ENCODE measurements at places on chromosomes 7 and 10.

GRCh38 chr7:122038134-122038533 lies 105.9 kb downstream of the AASS start:
- DNase-seq: no peak

DNA sequence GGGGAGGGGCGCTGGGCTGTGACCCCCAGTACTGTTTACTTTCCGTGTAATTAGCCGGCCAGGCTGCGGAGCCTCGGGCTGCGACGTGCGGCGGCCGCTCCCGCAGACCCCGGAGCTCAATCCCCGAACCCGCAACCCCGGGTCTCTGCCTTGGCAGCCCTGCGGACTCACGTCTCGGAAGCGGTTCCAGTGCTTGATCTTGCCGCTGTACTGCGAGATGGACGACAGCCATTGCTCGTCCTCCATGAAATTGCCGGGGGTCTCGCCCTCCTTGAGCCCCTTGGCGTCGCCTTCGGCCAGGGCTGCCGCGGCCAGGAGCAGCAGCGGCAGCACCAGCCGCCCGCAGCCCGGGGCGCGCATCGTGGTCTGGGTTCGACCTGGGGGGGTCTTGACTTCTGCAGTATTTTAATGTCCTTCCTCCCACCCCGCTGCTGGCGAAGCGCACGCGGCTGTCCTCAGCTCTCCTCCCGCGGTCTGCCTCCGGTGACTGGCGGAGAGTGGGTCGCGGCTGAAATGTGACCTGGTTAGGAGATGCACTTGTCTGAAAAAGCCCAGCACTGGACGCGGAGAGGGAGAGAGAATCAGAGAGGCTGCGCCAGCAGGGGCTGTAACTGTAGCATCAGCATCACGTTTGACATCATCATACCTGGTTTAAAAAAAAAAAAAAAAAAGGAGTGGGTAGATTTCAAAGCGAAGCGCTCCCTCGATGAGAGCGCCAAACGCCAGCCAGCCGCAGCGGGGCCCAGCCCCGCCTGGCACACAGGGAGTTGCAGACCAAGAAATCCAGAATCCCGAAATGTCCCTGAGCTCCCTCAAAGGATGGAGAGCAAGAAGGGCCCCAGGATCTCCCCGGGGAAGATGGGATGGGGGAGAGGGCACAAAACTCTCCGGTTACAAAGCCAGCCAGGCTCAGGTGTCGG lies at the start of gene SPOCK2:
Gene SPOCK2 (minus strand): TSS at position 583 of the 920 bp plus-strand sequence. CDS start 223 bp downstream, at position 360.
- DNase-seq: peak; percentile 71

- DNase-seq: no peak
These were observed 25.8 kb downstream of the FBXL13 start for GRCh38 chr7:103048833-103049232.

DNA sequence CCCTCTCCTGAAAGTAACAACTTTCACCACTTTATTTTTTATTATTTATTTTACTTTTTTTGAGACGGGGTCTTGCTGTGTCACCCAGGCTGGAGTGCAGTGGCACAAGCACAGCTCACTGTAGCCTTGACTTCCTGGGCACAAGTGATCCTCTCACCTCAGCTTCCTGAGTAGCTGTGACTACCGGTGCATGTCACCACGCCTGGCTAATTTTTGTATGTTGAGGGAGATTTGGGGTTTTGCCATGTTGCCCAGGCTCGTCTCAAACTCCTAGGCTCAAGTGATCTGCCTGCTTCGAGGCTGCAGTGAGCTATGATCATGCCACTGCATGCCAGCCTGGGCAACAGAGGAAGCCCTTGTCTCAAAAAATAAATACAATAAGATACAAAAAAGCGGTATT lies 14.9 kb upstream of the SLIT1 start:
- no peak for DNase-seq

DNA sequence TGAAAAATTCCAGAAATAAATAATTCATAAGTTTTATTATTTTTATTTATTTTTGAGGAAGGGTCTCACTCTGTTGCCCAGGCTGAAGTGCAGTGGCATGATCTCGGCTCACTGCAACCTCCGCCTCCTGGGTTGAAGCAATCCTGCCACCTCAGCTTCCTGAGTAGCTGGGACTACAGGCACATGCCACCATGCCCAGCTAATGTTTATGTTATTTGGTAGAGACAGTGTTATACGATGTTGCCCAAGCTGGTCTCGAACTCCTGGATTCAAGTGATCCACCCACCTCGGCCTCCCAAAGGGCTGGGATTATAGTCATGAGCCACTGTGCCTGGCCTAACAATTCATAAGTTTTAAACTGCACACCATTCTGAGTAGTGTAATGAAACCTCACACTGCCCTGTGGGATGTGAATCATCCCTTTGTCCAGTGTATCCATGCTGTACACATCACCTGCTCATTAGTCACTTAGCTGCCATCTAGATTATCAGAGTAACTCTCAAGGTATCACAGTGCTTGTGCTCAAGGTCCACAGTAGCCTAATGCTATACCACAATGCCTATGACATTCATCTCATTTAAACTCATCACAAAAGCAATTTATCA lies 17.9 kb downstream of the RTKN2 start:
- no peak for DNase-seq

DNA sequence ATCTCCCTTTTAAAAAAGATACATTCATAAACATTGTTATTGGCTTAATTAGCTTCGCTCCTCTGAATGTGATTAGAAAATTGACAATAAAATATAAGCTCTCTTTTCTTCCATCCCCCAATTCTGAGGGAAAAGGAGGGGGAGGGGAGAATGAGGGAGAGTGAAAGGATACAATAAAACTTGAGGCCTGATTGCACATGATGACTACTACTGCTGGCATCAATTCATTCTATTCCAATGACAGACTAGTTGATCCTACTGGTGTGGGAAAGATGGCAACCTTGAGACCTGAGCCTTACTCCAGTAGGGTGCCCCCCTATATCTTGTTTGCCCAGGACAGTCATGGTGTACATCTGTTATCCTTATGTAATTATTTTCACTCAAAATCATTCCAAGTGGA lies 4.5 kb upstream of the IQUB start:
- DNase-seq: no peak

DNA sequence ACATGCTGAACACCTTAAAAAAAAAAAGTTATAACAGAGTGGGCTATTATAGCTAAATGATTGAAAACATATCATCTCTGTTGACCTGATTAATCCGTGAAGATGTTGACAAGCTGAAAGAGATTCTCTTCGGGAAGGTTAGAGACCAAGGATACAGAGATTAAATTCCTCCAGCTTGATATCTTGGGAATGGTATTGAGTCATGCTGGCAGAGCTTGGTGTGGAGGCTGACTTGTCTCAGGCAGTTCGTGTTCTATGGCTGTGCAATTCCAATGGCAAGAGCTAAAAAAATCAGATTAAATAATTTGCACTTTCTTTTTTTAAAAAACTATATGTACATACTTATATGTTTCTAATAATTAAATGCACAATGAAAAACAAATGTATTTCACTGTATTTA lies 24.9 kb upstream of the CACNA2D1 start:
- DNase-seq: no peak

- no peak for DNase-seq
These were observed 16.9 kb downstream of the MEOX2 start for GRCh38 chr7:15669443-15670090.

DNA sequence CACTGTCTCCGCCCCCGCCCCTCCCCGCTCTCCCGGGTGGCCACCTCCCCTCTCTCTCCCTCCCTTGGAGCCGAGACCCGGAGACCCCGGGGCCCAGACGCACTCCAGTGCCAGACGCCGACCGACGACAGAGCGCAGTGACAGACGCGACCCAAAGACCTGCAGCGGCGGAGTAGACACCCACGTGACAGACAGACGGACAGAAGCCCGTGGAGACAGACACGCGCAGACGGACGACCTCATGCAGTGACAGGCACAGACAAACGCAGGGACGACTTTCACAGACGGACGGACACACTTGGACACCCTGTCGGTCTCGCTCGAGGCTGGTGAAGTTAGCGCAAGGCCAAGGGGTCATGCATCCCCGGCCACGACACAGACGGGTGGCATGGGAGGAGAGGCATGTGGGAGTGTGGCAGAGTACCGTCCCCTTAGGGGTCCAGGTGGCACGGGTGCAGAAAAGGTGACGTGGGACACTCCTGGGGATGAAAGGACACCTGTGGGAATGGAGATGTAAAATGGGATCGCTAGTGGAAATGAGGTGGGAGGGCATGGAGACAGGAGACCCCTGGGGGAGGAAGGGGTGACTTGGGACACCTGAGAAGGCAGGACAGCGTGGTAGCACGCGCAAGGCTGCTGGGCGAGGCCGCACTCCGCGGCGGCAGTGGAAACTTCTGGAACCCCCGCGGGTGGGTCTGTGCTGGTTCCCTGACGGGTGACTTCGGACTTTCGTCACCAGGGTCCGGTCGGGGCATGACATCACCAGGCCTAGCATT lies 456 bp upstream of the ACHE start:
- no peak for DNase-seq

GRCh38 chr10:121594076-121594475 lies 4.2 kb downstream of the FGFR2 start:
- no peak for DNase-seq

GRCh38 chr10:74991435-74991834 lies 120.0 kb upstream of the SAMD8 start:
- DNase-seq: no peak

GRCh38 chr7:98910427-98910826 lies 32.1 kb downstream of the TRRAP start:
- DNase-seq: no peak

DNA sequence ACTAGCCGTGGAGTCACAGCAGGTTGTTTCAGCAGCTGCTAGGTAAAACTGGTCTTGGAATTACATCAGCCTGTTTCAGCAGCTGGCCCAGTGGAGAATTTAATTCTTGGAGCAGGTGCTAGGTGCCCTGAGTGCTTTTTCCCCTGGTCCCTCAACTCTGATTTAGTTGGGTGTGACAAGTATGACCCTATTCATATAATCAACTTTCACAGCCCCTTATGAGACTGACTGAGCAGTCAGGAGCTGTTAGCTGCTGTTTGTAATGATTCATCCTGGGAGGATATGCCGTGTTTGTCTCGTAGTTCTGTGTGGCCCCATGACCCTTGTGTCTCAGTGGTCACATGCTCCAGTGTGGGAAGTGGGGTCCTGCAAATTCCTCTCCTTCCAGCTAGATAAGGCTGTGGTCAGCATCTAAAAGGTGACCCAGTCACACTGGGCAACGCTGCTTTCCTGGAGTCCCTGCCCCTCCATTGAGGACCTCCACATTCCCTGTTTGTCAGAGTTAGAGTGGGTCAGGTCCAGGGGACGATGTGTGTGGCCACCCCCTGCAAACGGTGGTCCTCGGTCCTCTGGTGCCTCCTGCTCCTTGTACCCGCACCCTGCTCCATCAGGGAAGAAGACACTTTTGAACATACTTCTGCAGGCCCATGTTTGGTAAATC lies 28.3 kb downstream of the TBATA start:
- DNase-seq: no peak

GRCh38 chr7:39623732-39624441 lies 515 bp downstream of the RALA start:
- DNase-seq: peak; percentile 42

DNA sequence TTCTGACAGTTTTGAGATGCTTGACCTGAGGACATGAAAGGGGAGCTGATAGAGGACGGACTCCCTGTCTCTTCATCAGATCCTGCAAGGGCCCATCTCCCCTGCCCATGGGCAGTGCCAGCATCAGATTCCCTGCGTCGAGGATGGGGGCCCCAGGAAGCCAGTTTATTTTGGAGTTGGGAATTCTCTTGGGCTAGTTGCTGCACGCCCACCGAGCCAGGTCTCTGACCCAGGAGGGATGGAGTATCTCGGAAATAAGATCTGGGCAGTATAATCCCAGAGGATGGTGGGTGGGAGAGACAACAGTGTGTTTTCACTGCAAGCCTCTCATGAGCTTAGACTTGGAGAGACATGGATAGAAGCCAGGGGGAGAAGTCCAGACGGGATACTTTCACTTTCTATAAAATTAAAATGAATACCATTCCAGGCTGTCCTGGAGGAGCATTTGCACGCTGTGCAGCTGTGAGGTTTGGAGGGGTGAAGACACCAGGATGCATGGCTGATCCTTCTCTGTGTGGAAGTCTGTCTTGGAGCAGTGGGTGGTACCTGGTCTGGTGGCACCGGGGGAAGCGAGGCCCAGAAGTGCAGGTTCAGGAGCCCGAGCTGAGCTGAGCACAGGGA lies 25.8 kb downstream of the DOCK1 start:
- DNase-seq: no peak

GRCh38 chr10:89789188-89789877 lies 87.9 kb downstream of the KIF20B start:
- DNase-seq: no peak

- DNase-seq: no peak
These were observed 10.4 kb downstream of the JCAD start for GRCh38 chr10:30048768-30049517.

DNA sequence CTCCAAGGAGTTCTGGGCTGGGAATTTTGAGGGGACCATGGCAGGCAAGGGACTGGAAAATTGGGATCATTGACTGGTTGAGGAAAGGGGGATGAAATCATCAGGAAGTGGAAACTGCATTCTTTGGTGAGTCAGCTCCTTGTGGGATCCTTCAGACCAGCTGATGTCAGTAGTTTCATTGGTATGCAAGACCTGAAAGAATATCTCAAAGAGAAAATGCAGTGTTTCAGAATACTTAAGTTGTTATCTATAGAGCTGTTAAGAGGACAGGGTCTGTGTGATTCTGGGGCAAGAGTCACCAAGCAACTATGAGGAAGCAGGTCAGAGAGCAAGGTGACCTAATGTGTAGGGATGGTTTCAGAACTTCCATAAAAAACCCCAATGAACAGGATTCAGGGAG lies 595.9 kb upstream of the AUTS2 start:
- no peak for DNase-seq

GRCh38 chr10:128298587-128298986 lies 172.4 kb upstream of the MKI67 start:
- DNase-seq: no peak

- DNase-seq: no peak
These were observed 59.2 kb downstream of the OGDH start for GRCh38 chr7:44665531-44666213.

GRCh38 chr7:24707988-24708615 lies 49.2 kb downstream of the GSDME start:
- DNase-seq: no peak

DNA sequence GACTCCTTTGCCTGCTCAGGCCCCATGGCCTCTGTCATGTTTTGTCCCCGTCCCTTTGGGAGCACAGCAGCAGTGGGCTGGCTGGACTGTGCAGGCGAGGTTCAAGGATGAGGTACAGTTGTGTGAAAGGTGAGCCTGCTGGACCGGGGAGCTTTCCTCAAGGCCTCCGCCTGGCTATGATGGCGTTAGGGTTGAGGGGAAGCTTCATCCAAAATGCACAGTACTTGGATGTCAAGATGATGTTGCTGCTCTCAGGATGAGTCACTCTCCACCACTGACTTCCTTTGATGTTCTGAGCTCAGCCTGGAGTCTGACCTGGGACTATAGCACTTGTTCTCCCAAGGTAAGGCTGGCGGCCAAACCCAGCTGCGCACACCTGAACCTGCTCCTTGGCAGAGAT lies 152.7 kb upstream of the SHH start:
- DNase-seq: peak; percentile 30

- no peak for DNase-seq
These were observed 130.3 kb upstream of the ASAH2 start for GRCh38 chr10:50381642-50382041.

- no peak for DNase-seq
These were observed 226.4 kb downstream of the BUB3 start for GRCh38 chr10:123380491-123381085.

GRCh38 chr10:121062115-121062514 lies 211.0 kb downstream of the WDR11 start:
- DNase-seq: no peak

GRCh38 chr10:6082496-6083395 lies 6.1 kb upstream of the RBM17 start:
- peak; percentile 48 for DNase-seq

GRCh38 chr7:46484906-46485305 lies 563.8 kb upstream of the IGFBP3 start:
- no peak for DNase-seq

- no peak for DNase-seq
These were observed 182.3 kb upstream of the CDCA7L start for GRCh38 chr7:22127835-22128527.

Measured in activated T-cell treated with anti-CD3 and anti-CD28 coated beads, Interleukin-2, amount 50 U/mL, for 72 hours (primary cell).